ENCODE measurements at places on chromosomes 7 and 10.
A peak's percentile ranks its signal among the peaks of the same experiment; 100 is the strongest.

DNA sequence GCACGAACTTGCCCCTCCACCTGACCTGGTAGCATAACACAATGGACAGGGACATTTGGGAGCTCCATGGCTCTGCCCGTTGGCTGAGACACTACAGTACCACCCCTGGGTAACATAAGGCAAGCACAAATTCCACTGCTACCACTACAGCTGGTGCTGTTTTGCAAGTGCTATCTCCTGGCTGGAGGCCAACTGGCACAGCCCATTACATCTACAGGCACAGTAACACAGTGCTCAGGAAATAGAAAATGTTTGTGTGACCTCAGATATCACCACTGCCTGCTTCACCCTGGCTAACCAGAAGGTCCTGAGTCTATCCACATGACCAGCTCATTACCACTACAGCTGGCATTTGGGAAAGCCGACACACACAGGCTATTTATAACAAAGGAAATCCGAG, 631.1 kb upstream of the MBL2 start:
- DNase-seq = no peak

DNA sequence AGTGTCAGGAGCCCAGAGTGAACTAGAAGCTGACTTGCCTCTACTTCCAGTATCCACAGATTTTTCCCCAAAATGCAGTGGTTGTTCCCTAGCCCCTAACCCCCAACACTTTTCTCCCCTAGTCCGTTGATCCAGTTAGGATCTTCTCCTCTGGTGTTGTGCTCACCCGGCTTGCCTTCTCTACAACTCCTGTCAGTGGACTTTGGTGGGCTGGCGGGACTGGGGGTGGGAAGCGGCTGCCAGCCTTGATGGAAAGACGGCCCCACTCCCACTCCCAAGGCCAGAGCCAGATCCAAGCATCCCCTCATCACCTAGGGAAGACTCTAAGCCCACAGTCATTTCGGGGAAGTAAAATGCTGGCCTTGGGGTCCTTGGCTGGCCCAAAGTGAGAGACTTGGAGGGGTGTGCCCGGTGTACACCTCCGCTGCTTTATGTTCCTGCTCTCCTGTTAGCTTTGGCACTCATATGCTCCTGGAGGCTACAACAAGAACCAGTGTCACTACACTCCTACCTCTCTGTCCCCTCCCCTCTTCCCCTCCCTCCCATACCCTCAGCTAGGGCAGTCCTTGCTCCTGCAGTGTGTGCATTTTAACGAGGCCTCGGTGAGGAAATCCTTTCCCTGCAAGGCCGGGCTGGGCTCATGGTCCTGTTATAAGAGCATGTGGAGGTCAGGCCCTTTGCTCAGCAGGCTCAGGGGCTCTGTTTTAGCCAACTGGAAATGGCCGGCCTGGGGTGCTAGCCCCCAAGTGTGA, 930 bp upstream of the HOXA10 start:
- DNase-seq = no peak

GRCh38 chr10:26481914-26482550, 43.9 kb downstream of the APBB1IP start:
- no peak for DNase-seq

GRCh38 chr7:29613100-29613499, 49.5 kb downstream of the PRR15 start:
- DNase-seq = no peak

DNA sequence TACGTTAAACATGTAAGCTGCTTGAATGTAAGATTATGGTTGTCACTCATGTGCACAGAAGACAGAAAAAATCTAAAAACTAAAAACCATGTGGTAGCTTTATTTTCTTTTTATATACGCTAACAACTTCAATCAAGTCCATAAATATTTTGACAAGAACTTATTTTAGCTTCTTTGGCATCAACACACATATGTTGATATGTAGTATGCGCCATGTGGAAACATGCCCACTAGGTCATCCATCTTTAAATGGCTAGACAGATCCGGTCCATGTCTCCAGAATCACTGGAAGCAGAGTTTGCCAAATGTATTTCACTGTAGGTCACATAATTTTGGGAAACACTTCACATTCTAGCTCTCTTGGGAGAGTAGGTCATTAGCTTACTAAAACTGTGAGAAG, 261.5 kb upstream of the IMMP2L start:
- no peak for DNase-seq

- no peak for DNase-seq
These were observed 74.5 kb downstream of the VWDE start for GRCh38 chr7:12328888-12329770.

DNA sequence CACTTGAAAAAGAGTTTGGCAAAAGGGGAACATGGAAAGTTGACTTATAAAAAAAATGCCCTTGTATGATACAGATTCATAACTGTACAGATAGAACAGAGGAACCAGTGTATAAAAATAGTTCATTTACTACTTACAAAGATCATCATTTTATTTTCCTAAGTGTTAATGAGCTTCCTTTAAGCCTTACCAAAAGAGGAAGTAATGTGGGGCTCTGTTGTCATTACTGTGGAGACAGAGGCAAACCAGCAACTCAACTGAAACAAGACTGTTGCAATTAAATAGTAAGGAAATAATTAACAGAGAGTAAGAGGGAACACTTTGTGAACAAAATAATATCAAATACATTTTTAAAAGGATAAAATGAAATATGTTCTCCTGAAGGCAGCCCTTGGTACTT, 526.2 kb upstream of the ADARB2 start:
- DNase-seq = no peak

- DNase-seq = peak; percentile 73
These were observed 51.3 kb upstream of the GPR26 start for GRCh38 chr10:123614888-123615287.

DNA sequence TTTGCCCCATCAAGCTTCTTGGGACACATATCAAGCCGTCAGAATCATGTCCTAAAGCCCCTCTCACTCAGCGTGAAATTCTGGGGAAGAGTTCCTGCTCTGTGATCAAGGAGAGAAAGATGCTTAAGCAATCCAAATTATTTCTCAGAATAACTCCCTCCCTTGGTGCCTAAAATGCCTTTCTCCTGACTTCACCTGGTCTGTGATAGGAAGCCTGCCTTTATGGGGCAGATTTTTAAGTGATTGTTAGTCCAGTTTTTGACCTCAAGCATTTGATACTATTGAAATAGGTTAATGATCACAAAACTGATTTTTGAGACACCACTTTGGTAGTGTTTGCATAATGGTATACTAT, 76.4 kb upstream of the MAGI2 start:
- DNase-seq = no peak

DNA sequence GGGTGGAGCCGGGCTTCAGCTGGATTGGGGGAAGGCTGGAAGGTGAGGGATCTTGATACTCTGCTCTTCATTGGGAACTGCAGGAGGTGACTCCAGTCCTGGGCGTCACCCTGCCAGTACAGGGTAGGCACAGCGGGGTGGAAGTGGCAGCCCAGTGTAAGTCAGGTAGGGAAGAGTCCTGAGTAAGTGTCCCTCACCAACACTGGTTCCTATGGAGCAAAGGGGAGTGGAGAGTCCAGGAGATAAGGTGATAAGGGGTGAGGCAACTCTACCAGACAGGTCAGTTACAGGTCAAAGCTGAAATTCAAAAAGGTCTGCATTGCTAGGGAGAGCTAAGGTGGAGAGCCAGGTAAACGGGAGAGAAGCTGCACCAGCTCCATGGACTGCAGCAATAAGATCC, 145.6 kb upstream of the NFE2L3 start:
- no peak for DNase-seq

GRCh38 chr7:130489140-130489983, 2.5 kb upstream of the MEST start:
- DNase-seq = no peak

Measured in liver (tissue), 10 donors.